Activated naive CD8-positive, alpha-beta T cell treated with anti-CD3 and anti-CD28 coated beads for 36 hours (primary cell): ENCODE measurements at places on chromosomes 6 and 20. TPM values are rescaled to one million over a fixed set of nuclear protein-coding genes. Genes with fewer than 3 reads are reported as not detected.
A peak's percentile ranks its signal among the peaks of the same experiment; 100 is the strongest.

GRCh38 chr6:137094411-137095008 is 49.7 kb upstream of the IL20RA start:
- peaks cover 28% of the 10 kb centered on the region for H3K27me3 ChIP-seq
- no peak overlapping the region for H3K4me3 ChIP-seq
- H3K4me1 ChIP-seq: peaks cover 10% of the 10 kb centered on the region

GRCh38 chr6:150363733-150364132 is 5.1 kb upstream of the IYD start:
- no peaks in the 10 kb centered on the region for H3K36me3 ChIP-seq
- no peak overlapping the region for H3K4me3 ChIP-seq
- peaks cover 4% of the 10 kb centered on the region for H3K27me3 ChIP-seq
- DNase-seq: no peak
- no peak overlapping the region for H3K27ac ChIP-seq

GRCh38 chr6:34338811-34339210 is 53.7 kb downstream of the NUDT3 start:
- H3K27me3 ChIP-seq: no peaks in the 10 kb centered on the region
- peaks cover 24% of the 10 kb centered on the region for H3K36me3 ChIP-seq
- peaks cover 35% of the 10 kb centered on the region for H3K4me1 ChIP-seq
- no peak for DNase-seq

DNA sequence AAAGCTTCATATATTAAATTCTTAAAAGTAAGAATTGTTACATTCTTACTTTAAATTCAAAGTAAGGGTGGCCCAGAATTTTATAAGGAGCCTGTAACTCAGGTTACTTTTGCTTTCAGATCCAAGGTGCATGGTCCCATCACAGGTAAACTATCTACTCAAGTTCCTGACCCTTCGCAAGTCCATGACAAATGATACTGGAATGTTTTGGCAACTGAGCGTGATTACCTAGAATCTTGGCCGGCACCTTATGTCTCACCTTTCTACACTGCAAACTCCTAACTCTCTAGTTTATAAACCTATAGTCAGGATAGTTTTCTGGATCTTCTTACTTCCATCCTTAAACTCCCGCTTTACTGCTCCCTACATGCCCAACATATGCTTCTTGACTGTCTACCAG is 67.9 kb upstream of the HMGN3 start:
- H3K27ac ChIP-seq: no peak overlapping the region
- no peak overlapping the region for H3K4me3 ChIP-seq
- DNase-seq: no peak
- H3K4me1 ChIP-seq: no peaks in the 10 kb centered on the region

DNA sequence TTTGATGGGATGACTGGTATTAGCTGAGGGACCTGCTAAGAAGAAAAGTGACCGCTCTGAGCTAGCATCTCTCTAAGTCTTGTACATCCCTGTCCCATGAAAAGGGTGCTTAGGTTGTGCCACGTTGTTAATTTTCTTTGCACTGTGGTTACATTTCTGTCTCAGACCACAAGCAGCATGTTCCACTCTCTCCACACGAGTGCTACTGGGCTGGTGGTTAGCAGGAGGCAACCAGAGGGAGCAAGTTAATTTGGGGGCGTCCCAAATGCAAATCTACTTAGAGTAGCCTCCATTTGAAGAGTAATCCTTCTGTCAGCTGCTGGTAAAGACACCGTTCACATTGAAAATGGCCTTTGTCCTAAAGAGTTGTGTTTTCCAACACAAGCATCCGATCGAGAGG is 3.4 kb upstream of the SCML4 start:
- H3K36me3 ChIP-seq: no peaks in the 10 kb centered on the region
- DNase-seq: peak; percentile 75
- H3K4me1 ChIP-seq: peaks cover 46% of the 10 kb centered on the region

DNA sequence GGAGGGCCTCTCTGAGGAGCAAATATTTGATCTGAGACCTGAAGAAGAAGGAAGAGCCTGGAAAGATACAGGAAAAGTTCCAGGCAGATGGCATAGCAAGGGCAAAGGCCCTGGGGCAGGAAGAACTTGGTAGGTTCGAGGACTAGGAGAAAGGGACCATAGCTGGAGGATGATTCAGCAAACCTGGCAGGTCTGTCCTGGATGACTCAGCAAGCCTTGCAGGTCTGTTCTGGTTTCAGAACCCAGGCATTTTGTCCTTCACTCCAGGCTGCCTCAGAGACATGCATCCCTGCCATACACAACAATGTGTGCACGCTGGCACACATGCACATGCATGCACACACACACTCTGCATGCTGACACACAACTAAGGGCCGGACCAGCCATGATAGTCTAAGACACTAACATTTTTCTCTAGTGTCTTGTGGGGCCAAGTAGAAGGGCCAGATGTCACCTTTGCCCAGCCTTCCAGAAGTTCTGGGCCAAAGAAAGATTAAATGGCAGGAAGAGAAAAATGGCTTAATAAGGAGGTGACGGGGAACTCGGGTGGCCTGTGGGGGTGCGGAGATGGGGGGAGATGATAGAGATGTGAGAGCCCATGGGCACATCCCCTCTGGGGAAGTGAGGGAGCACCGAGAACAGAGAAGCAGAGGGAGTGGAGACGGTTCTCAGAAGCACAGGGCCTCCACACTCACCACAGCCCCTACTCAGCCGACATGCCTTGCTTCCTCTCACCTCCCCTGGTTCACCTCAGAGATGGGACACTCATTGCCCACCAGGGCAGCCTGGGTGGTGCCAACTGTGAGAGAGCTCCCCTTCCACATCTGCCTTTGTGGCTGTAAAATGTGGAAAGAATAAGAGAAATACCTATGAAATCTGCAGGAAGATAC is 15.4 kb upstream of the TRIB3 start:
- peaks cover 23% of the 10 kb centered on the region for H3K4me1 ChIP-seq
- peak overlapping the region; percentile 9 for H3K27ac ChIP-seq
- no peaks in the 10 kb centered on the region for H3K27me3 ChIP-seq
- no peak for DNase-seq
- no peak overlapping the region for H3K4me3 ChIP-seq
- no peaks in the 10 kb centered on the region for H3K36me3 ChIP-seq

- H3K4me1 ChIP-seq: no peaks in the 10 kb centered on the region
- DNase-seq: no peak
- H3K4me3 ChIP-seq: no peak overlapping the region
- no peak overlapping the region for H3K27ac ChIP-seq
These were observed 64.7 kb upstream of the PRL start for GRCh38 chr6:22361576-22361975.

The PNPLA1 gene
- total RNA-seq: not detected

The HTR1E gene
- not detected for total RNA-seq

The ARHGAP40 gene
- not detected for total RNA-seq
